Suppressor macrophage treated with lipopolysaccharide for 1 hour (primary cell): ENCODE measurements at places on chromosomes 11 and 22.
A peak's percentile ranks its signal among the peaks of the same experiment; 100 is the strongest.

DNA sequence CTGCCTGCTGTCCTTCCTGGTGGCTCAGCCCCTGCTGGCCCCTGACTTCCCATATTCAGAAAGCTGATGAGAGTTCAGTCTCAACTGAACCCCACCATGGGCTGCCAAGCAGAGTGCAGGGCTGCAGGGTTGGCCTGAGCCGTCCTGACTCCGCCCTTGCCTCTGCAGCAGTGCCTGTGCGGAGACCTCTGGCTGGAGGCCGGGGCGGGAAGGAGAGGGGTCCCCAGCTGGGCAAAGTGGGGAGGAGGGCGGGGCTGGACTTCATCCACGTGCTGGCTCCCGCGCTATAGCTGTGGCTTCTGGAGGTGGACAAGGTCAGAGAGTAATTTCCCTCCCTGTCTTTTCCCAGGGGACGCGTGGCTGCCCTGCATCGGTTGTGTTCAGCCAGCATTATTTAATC is 13.6 kb downstream of the GLB1L3 start:
- DNase-seq = no peak

GRCh38 chr11:133827556-133827955 is 17.8 kb downstream of the SPATA19 start:
- no peak for DNase-seq

DNA sequence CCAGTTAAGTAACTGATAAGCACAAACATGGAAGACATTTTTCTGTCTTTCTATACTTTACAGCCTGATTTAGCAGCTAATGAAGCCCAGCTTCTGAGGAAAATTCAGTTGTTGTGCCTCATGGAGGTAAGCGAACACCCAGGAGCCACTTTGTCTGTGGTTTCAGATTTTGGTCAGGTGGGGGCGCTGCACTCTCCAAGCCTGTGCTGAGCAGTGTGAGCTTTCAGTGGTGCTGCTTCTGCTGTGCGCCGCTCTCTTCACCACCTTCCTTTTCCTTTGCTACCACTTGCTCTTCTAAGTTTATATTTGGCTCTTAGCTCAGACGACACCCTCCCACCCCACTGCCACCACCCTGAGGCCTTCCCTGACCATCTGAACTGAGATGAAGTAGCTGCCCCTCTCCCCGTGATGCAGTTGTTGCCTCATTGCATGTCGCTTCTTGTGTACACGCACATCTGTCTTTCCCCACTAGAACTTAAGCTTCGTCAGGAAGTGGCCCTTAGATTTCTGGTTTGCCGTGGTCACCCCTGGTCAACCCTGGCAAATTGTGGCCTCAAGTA is 14.0 kb downstream of the PSMD13 start:
- peak; percentile 73 for DNase-seq

DNA sequence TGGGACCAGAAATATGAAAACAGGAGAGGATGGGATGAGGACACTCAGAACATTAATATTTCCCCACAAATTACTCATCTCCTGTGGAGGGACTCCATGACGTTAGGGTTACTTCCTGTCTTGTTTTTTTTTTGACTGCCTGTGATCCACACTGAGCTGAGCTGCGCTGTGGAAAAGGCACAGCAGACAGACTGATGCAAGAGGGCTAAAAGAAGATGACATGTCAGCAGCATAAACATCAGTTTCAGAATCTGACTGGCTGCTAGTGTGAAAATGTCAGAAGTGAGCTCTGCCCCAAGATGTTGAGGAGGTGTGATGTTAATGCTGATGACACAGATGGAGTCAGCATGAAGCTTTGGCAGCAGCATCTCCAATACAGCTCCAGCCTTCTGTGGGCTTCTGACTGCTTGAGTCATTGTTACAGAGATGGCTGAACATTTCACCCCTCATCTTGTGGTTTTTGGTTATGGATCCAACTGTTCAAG is 286.8 kb downstream of the BLID start:
- peak; percentile 93 for DNase-seq

DNA sequence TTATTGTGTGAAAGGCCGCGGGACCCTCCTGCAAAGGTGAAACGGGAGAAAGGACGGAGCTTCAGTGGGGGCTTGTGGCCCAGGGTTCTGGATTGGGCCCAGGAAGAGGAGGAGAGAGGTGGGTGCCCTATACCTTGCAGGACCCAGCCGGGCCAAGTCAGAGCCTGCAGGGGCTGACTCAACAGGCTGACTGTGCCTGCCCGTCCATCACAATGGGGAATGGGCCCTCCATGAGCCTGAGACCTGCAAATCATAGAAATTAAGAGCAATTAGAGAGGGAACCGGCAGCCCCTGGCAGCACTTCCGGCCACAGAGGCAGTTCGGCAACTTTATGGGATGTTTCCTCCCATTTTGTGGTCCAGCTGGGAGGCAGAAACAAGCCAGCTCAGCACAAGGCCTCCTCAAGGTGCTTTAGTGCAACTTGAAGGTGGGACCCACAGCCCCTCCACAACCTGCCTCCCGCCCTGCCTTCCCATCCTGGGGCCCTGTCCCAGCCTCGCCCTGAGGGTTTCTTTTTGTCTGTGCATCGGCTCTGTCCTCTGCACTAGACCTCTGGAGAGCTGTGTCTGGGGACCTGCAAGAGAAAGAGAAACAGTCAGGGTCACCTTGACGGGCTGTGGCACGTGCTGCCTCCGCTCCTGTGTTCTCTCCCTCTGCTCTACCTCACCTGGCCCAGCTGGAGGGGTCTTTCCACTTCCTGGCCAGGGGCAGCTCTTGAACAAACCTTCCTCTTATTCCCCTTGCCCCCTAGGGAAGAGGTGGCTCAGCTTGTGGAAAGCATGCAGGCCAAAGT is 19.1 kb upstream of the NECTIN1 start:
- no peak for DNase-seq

GRCh38 chr11:111735262-111736116 is 30.7 kb downstream of the PPP2R1B start:
- peak; percentile 54 for DNase-seq

DNA sequence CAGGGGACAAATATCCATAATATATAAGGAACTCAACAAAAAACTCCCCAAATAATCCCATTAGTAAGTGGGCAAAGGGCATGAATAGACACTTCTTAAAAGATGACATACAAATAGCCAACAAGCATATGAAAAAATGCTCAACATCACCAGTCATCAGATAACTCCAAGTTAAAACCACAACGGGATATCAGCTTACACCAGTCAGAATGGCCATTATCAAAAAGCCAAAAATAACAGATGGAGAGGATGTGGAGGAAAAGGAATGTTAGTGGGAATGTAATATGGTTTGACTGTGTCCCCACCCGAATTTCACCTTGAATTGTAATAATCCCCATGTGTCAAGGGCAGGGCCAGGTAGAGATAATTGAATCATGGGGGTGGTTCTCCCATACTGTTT is 350.1 kb downstream of the GUCY1A2 start:
- DNase-seq = no peak

DNA sequence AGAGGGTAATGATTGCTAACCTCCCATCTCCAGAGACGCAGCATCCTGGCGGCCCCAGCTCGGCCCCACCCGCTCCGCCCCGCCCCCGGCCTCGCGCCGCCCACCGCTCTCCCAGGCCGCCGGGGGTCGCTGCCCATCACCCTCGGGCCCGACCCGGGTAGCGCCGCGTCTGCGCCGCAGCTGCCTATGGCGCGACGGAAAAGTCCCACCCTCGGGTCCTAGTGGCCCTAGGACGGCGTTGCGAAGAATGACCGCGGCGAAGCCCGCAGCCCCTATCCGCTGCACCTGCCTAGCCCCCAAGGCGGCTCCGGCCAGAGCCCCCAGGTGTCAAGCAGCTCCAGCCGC is 457 bp downstream of the CPSF7 start:
- DNase-seq = peak; percentile 61

DNA sequence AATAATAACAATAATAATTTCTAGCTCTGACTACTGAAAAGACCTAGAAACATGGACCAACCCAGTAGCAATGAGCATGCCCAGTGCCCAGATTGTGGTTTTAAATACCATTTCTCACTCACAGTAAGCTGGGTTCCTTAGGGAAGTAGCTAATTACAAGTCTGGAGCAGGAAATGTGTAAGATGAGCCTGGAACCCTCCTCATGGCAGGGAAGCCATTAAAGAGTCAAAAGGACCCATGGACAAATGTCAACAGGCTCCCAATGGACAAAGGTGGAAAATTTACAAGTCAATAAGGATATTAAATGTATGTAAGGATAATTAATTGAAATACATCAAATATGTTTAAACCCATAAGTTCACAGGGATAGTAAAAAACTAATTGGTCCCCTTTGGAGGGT is 10.6 kb upstream of the CSNK2A3 start:
- DNase-seq = no peak

- peak; percentile 29 for DNase-seq
Measured at GRCh38 chr11:105152021-105152512, 12.5 kb upstream of the CARD18 start.

DNA sequence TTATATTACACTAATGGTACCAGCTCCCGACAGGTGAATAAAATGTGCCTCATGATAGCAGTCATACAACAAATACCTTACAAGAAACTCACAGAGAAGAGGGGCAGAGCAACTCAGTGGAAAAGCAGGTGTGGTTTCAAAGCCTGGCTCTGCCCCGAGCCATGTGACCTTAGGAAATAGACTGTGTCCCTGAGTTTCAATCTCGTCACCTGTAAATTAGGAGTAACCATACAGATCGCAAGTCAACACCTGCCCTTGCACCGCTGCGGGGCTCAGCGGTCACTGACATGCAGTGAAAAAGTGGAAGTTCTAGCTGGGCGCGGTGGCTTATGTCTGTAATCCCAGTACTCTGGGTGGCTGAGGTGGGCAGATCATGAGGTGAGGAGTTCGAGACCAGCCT is 11.9 kb upstream of the MRTFA start:
- DNase-seq = no peak

DNA sequence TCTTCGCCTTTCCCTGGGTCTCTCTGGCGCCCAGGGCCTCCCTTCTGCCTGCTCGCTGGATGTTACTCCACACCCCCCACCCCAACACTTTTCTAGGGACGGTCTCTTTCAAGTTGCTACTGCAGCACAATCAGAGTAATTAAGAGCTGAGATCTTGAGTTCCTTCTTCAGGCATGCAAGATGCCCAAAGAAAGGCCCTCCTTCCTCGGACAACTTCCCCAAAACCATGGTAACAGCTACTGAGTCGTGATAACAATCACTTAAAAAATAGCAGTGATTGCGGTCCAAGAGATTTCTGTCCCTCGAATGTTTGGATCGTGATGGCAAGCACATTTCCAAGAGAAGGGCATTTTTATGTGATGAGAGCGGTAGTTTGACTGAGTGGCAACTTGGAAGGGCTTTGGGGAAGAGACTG is 638 bp upstream of the TENM4 start:
- DNase-seq = peak; percentile 36

DNA sequence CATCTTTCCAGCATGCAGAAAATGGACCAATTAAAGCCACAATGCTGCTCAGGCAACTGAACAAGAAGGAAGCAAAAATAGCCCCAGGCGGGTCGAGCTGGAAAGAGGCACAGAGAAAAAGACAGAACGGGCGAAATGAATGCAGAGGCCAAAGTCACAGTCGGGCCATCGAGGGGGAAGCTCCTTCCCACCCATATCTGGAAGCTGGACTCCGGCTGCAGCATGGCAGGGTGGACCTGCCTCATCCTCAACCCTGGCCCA is 58.6 kb upstream of the PRDM11 start:
- no peak for DNase-seq

DNA sequence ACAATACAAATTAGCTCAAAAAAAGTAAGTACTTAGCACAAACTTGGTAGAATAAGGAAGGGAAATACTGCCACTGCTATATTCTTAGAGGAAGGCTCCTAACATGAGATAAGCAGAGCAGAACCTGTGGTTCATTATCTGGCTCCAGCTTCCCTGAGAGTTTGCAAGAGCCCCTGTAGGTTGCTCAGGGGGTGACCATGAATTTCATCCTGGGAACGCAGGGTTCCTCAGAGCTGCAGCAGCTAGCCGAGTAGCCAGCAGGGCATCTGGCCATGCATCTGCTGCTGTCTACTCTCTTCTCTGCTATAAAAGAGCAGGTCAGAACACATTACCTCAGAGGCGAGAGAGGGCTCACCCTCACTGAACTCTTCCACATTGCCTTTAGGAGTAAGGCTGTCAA is 67.3 kb downstream of the TRPC6 start:
- DNase-seq = no peak

DNA sequence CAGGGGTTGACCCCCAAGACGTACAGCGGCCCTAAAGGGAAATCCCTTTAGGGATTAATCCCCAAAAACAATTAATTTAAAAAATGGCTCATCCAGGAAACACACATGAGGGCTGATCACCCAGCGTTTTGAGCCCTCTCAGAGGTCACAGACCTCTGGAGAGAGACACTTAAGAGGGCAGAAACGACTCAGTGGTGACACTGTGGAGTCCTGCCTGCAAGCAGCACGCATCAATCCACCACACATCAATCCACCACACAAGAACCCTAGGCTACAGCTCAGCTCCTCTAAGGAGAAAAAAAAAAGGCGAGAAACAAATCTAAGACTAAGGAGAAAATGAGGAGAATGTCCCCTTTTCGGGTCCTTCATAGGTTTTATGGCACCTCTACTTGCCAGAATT is 12.5 kb upstream of the SELENOH start:
- DNase-seq = no peak

DNA sequence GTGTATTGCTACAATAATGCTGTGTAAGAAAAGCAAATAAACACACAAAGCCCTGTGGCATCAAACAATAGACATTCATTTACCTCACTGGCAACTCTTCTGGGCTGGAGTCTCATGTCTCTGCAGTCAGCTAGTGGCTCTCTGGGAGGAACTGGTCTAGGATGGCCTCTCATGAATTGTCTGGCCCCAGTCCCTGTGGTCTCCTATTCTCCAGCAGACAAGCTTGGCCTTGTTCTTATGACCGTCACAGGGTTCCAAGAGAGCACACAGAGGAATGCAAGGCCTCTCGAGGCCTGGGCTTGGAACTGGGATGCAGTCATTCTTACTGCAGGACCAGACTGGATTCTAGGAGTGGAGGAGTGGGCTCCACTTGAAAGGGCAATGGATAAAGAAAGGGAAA is 141.2 kb upstream of the NTM start:
- no peak for DNase-seq

DNA sequence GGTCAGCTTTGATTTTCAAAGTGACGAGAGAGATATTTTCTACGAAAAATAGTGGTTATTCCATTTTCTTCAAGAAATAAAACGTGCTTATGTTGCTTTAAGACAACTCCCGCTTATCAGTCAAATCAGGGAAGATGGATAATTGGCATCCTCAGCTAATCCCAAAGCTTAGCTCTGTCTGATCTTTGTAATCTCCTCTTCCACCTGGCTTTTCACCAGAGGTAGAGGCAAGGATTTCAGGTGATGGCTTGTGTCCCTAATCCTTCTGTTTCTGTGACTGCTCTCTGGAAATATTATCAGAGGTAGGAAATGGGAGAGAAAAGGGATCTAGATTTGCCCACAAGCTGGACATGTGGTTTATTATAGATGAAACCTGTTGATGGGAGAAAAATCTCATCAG is 78.9 kb downstream of the DBX1 start:
- no peak for DNase-seq

DNA sequence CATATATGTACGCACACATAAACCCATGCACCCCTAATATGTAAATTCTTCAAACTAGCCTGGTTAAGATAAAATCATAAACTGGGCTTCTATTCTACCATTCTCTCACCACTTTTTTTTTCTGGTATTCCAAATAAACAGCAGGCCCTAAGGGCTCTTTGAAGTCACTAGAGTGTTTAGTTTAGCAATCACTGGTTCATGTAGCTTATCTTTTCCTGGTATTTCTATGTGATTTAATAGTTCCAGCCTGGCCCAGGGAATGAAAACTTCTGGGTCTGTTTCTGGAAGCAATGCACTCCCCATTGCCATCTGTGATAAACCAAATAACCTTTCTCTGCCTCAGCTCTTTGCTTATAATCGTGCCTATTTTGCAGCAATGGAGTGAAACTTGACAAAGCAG is 10.7 kb upstream of the MPPED2 start:
- no peak for DNase-seq
